ENCODE measurements at places on chromosomes 13 and 19.

DNA sequence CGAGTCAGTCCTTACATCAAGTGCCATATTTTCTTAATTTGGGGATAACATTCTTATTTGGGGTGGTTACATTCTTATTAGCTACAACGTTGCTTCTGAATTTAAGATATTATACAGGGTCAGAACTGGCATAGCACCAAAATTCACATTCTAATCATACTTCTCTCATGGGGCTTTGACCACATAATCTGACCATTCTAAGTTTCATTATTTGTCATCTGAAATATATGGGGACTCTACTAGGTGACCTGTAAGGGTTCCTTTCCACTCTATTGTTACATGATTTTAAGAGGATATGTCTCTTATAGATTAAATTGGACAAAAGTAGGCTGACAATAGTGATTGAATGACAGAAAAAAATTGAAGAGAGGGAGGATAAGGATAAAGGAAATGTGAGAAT is 536.5 kb downstream of the KCTD12 start:
- DNase-seq = no peak

DNA sequence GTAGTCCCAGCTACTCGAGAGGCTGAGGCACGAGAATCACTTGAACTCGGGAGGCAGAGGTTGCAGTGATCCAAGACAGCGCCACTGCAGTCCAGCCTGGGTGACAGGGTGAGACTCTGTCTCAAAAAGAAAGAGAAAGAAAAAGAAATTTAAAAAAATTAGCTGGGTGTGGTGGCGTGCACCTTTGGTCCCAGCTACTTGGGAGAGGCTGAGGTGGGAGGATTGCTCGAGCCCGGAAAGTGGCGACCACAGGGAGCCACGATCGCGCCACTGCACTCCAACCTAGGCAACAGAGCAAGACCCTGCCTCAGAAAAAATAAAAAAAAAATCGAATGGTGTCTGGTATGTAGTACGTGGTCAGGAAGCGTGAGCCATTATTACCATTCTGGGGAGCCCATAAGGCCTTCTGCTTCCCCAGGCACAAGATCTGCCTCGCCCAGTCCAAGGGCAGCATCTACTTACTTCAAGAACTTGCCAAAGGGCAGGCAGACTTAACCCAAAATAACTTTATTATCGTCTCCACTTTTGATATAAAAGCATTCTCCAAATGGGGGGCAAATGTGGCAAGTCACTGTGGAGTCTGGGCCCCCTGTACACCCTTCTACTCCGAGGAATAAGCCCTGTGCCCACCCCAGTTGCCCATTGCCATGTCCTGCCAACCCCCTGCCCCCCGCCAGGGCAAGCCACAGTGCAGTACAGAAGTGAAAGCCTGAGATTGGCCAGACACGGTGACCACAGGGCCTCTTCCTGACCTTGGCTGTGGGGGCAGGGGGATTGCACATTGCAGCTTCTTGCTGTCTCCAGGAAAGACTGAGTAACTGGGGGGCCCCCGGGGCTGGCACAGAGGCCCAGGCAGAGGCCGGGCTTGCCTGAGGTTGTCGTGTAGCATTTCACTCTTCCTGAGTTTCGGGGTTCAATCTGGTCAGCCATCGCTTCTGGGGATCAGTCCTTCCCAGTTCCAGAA is 12.6 kb downstream of the CCL25 start:
- no peak for DNase-seq

DNA sequence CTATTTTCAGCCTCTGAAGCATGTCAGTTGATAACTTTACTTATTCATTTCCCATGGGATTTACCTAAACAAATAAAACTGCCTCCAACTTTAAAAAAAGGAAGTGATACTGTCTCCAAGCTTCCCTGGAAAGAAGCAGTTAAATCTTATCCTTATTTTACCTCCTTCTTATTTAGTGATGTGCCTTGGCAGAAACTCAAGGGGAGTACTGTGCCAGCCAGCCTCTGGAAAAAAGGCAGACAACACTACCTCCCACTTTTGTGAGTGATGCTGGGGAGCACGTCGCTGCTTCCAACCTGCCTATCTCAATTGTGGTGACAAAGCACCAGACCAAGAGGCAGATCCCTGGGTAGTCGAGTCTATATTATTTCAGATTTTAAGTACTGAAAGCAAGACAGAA is 765.6 kb downstream of the DIAPH3 start:
- DNase-seq = no peak

DNA sequence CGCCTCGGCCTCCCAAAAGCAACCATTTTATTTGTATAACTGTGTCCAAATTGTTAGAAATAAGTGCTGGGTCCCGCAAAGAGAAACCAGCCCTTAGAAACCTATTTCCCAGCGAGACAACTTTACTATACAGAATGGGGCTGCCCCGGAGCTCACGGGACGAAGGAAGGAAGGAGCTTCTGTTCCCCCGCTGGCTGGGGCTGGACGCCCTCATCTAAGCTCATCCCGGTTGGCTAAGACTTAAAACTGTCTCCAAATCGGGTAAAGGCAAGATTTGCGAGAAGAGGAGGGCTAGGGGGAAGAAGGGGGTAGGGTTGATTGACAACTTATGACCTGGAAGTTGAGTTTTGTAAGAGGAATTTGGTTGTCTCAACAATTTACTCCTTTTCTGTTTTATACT is 12.3 kb upstream of the BSG start:
- no peak for DNase-seq

GRCh38 chr13:33849211-33849610 is 31.3 kb downstream of the RFC3 start:
- DNase-seq = no peak

- no peak for DNase-seq
Measured at GRCh38 chr13:98365302-98365701, 188.2 kb upstream of the RNF113B start.

DNA sequence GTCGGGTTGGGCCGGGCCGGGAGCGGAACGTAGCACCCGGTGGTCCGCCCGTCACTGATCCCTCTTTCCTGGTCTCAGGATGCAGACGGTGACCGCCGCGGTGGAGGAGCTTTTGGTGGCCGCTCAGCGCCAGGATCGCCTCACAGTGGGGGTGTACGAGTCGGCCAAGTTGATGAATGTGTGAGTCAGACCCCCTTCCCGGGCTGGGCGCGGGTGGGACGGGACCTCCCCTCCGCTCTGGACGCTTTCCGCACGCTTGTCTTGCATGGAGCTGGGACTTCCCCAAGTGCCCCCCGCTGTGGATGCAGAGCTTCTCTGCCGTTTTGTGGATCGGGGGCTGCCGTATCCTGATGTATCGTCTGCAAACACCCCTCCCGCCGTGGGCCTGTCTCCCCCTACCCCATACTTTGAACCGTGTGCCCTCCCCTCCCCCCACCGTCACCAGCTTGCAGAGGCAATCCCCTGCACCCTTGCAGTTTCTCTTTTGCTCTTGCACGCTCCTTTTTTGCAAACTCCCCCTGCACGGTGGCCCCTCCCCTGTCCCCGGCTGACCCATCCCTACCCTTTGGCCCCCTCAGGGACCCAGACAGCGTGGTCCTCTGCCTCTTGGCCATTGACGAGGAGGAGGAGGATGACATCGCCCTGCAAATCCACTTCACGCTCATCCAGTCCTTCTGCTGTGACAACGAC is 669 bp downstream of the GADD45B start:
- peak; percentile 62 for DNase-seq

- no peak for DNase-seq
Measured at GRCh38 chr13:39259371-39260140, 221.3 kb downstream of the NHLRC3 start.

DNA sequence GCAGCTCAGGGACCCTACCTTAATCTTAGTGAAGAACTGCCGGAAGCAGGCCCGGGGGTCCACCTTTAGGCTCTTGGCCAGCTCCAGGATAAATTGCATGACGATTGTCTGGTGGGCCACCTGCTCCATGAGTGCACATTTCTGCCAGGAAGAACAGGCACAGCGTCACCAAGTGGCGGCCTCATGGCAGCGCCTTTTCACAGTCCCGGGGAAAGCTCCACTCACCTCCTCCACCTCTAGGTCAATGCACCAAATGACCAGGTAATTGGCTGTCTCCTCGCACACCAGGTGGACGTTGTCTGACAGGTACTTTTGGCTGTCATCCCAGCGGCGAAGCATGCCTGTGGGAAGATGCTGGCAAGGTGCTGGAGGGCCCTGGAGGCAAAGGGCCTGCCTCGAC is 8.3 kb downstream of the CDC37 start:
- no peak for DNase-seq

DNA sequence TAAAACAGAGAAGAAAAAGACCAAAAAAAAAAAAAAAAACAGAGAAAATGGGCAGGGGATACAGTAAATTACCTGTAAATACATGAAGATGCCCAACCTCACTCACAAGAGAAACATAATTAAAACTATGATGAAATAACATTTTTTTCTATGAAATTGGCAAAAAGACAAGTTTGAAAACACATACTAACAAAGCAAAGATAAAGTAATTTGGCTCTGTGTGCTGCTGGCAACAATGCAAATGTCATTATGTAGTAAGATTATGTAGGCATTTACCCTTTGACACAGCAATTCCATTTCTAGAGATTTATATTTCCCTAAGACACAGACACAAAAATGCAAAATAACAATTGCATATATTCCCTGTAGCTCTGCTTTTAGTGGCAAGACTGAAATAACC is 20.2 kb downstream of the ZC3H13 start:
- no peak for DNase-seq

DNA sequence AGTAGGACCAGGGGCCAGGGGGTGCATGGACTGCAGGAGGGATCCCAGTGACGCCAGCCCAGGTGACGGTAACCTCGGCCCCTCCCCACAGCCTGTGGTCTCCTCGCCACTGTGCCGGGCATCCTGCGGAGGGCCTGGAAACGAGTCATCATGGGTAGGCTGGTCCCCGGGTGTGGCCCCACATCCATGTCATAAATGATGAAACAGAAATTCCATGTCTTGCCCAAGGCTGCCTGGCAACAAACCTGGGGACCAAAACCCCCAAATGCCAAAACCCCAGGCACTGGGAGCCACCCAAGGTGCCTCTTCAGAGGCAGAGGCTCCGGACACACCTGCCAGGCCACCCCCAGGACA is 20.9 kb downstream of the MAP2K2 start:
- DNase-seq = no peak

DNA sequence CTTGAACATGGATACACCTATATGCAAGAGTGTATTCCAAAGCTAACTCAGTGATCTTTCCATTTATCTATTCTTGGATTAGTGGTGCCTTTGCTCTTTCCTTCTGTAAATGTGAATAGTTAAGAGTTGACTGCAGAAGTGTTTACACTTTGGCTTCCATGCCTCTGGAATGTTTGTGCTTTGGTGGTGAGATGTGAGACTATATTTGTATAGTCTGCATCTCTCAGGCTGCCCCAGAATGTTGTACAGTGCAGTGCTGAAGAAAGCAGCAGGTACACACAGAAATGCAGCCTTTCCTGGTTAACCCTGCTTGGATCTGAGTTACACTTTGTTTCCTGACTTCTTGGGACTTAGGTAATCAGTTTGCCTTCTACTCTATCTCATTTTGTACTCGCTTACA is 90.2 kb downstream of the DNAJC15 start:
- no peak for DNase-seq

GRCh38 chr13:108323031-108323430 is 53.5 kb downstream of the TNFSF13B start:
- DNase-seq = no peak

- no peak for DNase-seq
Measured at GRCh38 chr19:10812902-10813404, 23.1 kb downstream of the TMED1 start.

DNA sequence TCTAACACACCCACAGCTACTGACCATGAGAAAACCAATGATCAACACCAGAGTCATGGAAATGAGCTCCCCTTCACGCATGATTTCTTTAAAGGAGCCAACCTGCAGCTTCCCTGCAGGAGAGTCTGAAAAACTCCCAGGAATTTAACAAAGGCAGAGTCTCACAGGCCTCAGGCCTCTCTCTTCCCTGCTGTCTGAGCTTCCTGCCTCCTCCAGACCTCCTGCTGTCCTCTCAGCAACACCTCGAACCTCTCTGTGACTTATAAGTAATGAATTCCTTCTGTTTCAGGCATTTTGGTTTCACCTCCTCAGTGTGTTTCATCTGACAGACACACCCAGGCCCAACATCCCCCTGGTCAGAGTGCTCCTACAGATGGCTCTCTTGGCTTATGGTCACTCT is 1044.4 kb downstream of the UQCRFS1 start:
- no peak for DNase-seq

GRCh38 chr19:1324806-1325567 is 39.3 kb downstream of the EFNA2 start:
- no peak for DNase-seq

DNA sequence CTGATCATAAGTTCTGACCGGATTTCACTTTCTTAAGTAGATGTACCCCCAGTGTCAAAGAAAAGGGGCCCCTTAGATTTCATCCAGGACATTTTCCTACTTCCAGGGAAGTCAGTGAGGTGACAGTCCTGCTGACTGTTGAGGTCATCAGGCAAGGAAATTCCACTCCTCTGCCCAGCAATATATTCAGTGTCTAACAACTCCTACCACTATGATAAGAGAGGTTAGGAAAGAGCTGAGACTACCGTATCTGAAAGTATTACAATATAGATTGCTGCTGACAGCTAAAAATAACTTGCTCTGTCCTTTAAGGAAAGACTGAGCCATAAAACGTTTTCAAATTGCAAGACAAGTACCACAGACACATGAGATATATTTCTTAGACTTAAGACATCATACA is 325.1 kb downstream of the EFNB2 start:
- no peak for DNase-seq

GRCh38 chr13:99072356-99072755 is 94.5 kb upstream of the DOCK9 start:
- DNase-seq = no peak

DNA sequence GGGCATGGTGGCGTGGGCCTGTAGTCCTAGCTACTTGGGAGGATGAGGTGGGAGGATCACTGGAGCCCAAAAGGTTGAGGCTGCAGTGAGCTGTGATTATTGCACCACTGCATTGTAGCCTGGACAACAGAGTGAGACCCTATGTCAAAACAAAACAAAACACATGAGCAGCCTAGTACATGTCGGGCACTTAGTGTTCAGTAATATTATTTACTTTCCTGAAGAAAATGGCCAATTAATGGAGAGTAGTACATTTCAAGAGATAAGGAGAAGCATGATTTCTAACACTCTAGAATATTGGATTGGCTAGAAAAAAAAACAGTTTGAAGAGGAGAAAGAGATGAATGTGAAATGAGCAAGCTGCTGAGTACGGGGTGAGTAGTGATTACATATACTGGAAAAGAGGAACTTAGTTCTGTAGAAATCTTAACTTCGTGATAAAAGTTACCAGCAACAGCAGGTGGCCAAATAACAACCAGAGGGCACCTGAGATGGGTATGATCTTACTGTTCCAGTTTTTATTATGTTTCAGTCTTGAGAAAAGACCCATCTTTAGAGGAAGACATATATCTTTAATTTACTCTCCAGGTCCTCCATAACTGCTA is 36.2 kb downstream of the SPATA13 start:
- DNase-seq = no peak

DNA sequence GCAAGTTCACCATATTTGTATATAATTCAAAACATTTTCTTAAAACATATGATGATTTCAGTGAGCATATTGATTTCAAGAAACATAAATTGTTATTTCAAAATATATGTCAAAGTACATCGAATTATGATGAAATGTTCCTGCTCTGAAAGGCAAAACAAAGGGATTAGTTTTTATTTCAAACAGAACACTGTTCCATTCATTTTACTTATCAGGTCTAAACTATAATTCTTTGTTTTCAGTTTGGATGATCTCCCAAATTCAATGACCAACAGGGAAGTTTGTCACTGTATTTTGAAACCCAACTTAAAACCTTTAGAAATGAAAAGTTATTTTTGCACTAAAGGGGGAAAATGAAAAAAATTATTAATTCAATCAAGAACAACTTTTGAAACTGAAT is 610.2 kb downstream of the SLITRK1 start:
- no peak for DNase-seq

Measured in CD8-positive, alpha-beta memory T cell (primary cell).